ENCODE measurements at places on chromosomes 12 and 14.
A peak's percentile ranks its signal among the peaks of the same experiment; 100 is the strongest.

- H3K36me3 ChIP-seq = no peaks in the 10 kb centered on the region
- H3K4me3 ChIP-seq = peak overlapping the region; percentile 96
- peak overlapping the region; percentile 84 for H3K27ac ChIP-seq
- no peaks in the 10 kb centered on the region for H3K27me3 ChIP-seq
- no peak for DNase-seq
- H3K4me1 ChIP-seq = peaks cover 29% of the 10 kb centered on the region
Measured at GRCh38 chr12:7017870-7018349, 366 bp downstream of the LPCAT3 start.

- H3K27me3 ChIP-seq = no peaks in the 10 kb centered on the region
- H3K4me3 ChIP-seq = no peak overlapping the region
- no peak overlapping the region for H3K27ac ChIP-seq
- DNase-seq = no peak
- H3K4me1 ChIP-seq = peaks cover 9% of the 10 kb centered on the region
Measured at GRCh38 chr12:71400481-71400880, 39.1 kb upstream of the LGR5 start.

DNA sequence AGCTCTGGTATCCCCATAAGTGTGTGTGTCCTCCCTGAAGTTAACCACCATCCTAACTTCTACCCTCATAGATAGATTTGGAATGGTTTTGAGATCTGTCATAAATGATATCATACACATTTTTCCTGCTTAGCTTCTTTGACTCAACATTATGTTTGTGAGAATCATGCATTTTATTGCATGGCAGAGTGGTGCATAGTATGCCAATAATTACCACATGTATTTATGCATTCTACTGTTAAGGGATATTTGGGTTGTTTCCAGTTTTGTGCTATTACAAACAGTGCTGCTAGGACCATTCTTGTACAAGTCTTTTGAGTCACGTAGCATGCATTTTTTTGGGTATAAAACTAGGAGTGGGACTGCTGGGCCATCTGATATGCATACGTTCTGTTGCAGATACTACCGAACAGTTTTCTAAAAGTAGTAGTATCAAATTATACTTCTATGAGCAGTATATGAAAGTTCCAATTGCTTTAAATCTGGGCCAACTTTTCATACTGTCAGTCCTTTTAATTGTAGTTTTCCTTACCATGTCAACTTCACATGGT lies 13.4 kb downstream of the GRIP1 start:
- no peak overlapping the region for H3K4me3 ChIP-seq
- DNase-seq = no peak
- H3K4me1 ChIP-seq = no peaks in the 10 kb centered on the region
- no peaks in the 10 kb centered on the region for H3K36me3 ChIP-seq
- H3K27ac ChIP-seq = no peak overlapping the region

- no peaks in the 10 kb centered on the region for H3K27me3 ChIP-seq
- no peaks in the 10 kb centered on the region for H3K4me1 ChIP-seq
Measured at GRCh38 chr12:52703878-52704277, 554 bp upstream of the KRT77 start.

DNA sequence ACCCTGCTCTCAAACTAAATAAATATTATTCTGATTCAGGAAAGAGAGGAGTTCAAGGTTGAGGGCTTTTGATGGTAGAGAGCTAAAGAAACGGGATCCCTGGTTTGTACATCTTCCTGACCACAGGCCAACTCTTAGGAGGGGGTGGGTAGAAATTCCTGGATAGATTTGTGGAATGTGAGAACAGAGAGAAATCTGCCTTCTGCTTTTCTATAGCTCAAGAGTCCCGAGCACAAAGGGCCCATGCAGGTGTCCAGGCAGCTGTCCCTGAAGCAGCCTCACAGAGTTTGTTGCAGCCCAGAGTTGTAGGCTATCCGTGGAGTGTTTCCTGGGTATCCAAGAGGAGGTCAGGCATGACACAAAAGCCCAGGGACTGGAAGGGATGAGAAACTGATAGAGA lies 198.6 kb downstream of the BCAT1 start:
- no peak for DNase-seq
- no peak overlapping the region for H3K27ac ChIP-seq
- no peaks in the 10 kb centered on the region for H3K27me3 ChIP-seq
- H3K36me3 ChIP-seq = no peaks in the 10 kb centered on the region
- no peak overlapping the region for H3K4me3 ChIP-seq

- DNase-seq = no peak
- no peak overlapping the region for H3K4me3 ChIP-seq
- H3K27me3 ChIP-seq = no peaks in the 10 kb centered on the region
- no peaks in the 10 kb centered on the region for H3K4me1 ChIP-seq
Measured at GRCh38 chr14:106790189-106791036, 1264.0 kb downstream of the TMEM121 start.

- H3K27ac ChIP-seq = no peak overlapping the region
- no peaks in the 10 kb centered on the region for H3K36me3 ChIP-seq
- no peaks in the 10 kb centered on the region for H3K4me1 ChIP-seq
- no peaks in the 10 kb centered on the region for H3K27me3 ChIP-seq
Measured at GRCh38 chr14:36075203-36075602, 101.3 kb downstream of the PTCSC3 start.

- no peaks in the 10 kb centered on the region for H3K27me3 ChIP-seq
- no peak overlapping the region for H3K27ac ChIP-seq
- DNase-seq = no peak
- no peaks in the 10 kb centered on the region for H3K36me3 ChIP-seq
Measured at GRCh38 chr14:33903369-33903768, 47.5 kb downstream of the EGLN3 start.

DNA sequence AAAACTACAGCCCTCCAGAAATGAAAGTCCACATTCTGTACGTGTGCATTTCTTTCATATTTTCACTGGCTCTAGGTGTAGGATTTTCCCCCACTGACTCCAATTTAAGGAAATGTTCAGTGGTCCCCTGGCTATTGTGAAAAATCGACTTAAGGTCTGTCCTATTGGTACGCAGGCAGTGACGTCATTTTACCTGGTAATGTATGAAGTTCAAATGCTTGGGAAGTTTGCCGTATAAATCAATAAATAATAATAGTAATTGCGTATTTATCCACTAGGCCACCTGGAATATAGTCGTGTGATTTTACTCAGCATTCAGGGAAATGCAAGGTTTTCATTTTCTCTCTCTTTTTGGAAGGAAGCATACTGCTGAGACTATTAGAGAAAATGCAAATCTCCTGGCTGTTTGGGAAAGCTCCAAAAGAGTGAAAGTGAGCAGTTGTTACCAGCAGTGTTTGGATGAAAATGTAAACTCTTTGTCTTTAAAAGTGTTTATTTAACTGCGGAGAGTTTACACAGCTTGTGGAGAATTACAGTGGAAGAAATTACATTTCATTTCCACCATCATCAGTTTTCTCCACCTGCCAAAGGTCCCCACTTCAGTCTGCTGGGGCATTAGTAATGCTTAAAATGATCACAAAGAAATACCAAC lies 107.0 kb downstream of the EXOC5 start:
- H3K4me3 ChIP-seq = no peak overlapping the region
- no peaks in the 10 kb centered on the region for H3K4me1 ChIP-seq
- no peak for DNase-seq
- no peaks in the 10 kb centered on the region for H3K27me3 ChIP-seq
- no peaks in the 10 kb centered on the region for H3K36me3 ChIP-seq
- H3K27ac ChIP-seq = no peak overlapping the region

DNA sequence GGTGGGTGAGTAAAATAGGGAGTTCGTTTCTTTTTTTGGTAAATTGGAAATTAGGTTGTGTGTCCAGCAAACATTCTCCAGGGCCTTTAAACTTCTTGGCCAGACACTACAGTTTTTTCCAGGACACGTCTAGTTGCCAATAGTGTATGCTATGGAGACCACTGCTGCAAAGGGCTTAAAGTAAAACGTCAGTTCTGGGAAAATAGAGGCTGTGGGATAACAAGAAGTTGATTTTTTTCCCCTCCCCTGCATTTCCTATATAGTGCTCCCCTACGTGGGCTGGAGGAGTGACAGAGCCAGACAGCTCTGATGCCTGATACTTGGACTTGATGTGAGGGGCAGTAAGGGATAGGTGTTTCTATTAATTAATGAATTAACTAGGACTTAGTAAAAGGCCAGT lies 2.4 kb downstream of the ACVR1B start:
- H3K4me3 ChIP-seq = peak overlapping the region; percentile 15
- peak; percentile 64 for DNase-seq
- H3K27me3 ChIP-seq = no peaks in the 10 kb centered on the region
- no peaks in the 10 kb centered on the region for H3K36me3 ChIP-seq
- peak overlapping the region; percentile 92 for H3K27ac ChIP-seq

- no peak overlapping the region for H3K4me3 ChIP-seq
- no peak overlapping the region for H3K27ac ChIP-seq
- DNase-seq = no peak
- H3K36me3 ChIP-seq = no peaks in the 10 kb centered on the region
- no peaks in the 10 kb centered on the region for H3K4me1 ChIP-seq
Measured at GRCh38 chr14:61119006-61119405, 138.0 kb downstream of the SLC38A6 start.

DNA sequence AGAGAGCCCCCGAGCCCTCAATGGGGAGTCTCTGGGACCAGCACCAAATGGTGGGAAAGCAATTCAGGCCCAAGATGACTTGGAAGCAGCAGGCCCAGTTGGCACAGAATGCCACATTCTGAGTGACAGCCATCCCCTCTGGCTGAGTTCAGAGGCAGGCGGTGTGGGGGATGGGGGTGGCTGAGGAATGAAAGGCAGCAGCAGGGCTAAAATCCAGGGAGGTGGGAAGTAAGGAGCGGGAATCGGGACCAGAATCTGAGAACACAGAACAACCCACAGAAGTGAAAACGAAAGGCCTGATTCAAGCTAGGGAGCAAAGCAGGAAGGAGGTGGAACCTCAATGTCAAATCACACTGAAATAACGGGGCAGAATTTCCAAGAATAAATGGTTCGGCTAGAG lies 171.2 kb downstream of the CALM1 start:
- H3K36me3 ChIP-seq = no peaks in the 10 kb centered on the region
- no peak overlapping the region for H3K27ac ChIP-seq
- no peaks in the 10 kb centered on the region for H3K4me1 ChIP-seq
- no peak overlapping the region for H3K4me3 ChIP-seq

- H3K4me1 ChIP-seq = peaks cover 23% of the 10 kb centered on the region
- H3K27me3 ChIP-seq = peaks cover 10% of the 10 kb centered on the region
- DNase-seq = peak; percentile 75
- no peaks in the 10 kb centered on the region for H3K36me3 ChIP-seq
Measured at GRCh38 chr14:23578560-23579310, at the start of gene JPH4. Gene JPH4, minus strand, starts transcription at chr14:23578790. Its CDS starts 1,337 bp downstream, at chr14:23577453.

DNA sequence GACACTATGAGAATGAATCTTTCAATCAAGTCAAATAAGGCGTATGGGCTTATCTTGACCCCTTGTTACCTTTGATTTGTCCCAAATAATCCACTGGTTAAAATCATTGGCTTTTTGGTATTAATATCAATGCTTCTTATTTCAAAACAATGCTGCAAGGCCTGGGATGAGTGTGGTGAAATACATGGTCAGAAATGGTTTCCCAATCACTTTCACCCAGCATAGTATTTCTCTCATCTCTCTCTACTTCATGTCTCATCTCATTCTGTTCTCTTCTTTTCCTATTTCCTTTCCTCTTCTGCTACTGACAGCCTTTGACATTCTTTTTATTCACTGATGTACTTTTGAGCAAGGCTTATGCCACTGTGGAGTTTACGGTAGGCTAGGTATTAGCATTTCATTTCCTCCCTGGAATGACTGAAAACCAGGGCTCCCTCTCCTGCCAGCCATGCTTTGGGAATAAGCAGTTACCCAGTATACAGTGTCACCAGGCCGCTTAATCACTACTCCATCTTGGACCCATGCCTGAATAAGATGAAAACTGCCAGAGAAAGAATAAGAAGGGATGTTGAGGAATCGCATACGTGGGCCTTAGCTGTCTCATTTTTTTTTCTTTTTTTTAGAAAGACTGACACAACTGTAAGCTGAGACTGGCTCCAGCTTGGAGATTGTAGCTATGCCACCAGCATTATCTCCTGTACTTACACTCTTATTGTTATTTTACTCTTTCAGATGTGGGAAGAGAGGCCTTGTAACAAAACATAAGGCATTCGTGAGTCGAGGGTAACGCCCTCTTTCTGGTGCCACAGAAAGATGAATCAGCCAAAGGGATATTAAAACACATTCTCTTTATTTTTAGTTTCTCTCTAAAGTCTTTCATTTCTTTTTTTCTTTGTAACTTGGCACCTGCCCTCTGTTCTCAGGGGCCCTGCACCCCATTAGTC lies 53.5 kb downstream of the IGF1 start:
- H3K4me3 ChIP-seq = no peak overlapping the region
- no peaks in the 10 kb centered on the region for H3K27me3 ChIP-seq
- H3K36me3 ChIP-seq = no peaks in the 10 kb centered on the region
- peaks cover 43% of the 10 kb centered on the region for H3K4me1 ChIP-seq

DNA sequence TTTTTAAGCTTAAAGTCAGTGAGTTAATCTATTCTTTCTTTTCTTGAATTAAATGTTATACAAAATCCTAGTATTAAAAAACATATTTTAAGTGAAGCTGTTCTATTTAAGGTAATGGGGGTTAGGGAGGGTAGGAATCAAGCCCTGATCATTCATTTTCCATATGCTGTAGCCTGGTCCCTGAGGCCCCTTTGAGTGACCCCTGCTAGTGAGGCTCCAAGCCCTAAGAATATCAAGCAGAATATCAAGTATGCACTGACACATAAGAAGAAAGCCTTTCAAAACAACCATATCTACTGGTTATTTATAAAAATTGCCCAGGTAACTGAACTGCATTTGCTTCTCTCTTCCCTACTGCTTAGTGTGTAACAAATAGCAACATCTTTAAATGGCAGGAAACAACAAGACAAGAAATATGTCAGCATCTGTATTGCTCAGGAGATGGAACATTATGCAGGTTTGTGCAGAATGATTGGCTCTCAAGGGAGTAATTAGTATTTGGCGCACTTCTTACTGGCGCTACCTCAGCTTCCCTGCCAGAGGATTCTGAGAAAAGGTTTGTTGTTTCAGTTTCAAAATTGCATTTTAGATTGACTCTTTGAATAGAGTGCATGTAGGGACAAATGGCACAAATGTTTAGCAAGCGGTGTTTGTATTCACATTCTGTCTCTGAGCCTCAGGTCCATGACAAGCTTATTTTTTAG lies 223.0 kb downstream of the DUSP6 start:
- H3K4me1 ChIP-seq = no peaks in the 10 kb centered on the region
- H3K27ac ChIP-seq = no peak overlapping the region
- no peaks in the 10 kb centered on the region for H3K36me3 ChIP-seq
- DNase-seq = no peak
- no peaks in the 10 kb centered on the region for H3K27me3 ChIP-seq

DNA sequence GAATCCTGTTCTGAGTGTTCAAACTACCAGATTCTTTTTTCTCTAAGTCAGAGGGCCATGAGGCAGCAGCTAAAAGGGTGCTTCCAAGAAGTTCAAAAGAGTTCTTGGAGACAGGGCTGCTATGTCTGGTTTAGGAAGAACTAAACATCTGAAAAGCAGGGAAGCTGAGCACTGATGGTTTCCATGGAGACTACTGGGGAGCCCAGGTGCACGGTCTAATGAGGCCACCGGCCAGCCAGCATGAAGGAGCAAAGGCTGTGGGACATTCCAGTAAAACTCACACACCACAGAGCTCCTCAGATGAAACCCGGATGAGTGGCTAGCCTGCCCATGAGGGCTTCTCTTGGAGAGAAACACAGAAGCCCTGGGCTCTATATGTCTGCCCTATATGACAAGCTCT lies 97.3 kb downstream of the KCNK10 start:
- H3K27ac ChIP-seq = no peak overlapping the region
- H3K4me1 ChIP-seq = no peaks in the 10 kb centered on the region
- no peak overlapping the region for H3K4me3 ChIP-seq
- no peaks in the 10 kb centered on the region for H3K36me3 ChIP-seq
- no peak for DNase-seq

GRCh38 chr12:110498984-110499706 lies 2.8 kb downstream of the VPS29 start:
- no peak for DNase-seq
- peaks cover 38% of the 10 kb centered on the region for H3K4me1 ChIP-seq
- H3K36me3 ChIP-seq = peaks cover 18% of the 10 kb centered on the region

GRCh38 chr12:81461163-81461562 lies 298.0 kb downstream of the PPFIA2 start:
- no peak overlapping the region for H3K27ac ChIP-seq
- no peaks in the 10 kb centered on the region for H3K4me1 ChIP-seq
- H3K36me3 ChIP-seq = no peaks in the 10 kb centered on the region
- no peak for DNase-seq
